ENCODE measurements at places on chromosomes 1 and 21.

DNA sequence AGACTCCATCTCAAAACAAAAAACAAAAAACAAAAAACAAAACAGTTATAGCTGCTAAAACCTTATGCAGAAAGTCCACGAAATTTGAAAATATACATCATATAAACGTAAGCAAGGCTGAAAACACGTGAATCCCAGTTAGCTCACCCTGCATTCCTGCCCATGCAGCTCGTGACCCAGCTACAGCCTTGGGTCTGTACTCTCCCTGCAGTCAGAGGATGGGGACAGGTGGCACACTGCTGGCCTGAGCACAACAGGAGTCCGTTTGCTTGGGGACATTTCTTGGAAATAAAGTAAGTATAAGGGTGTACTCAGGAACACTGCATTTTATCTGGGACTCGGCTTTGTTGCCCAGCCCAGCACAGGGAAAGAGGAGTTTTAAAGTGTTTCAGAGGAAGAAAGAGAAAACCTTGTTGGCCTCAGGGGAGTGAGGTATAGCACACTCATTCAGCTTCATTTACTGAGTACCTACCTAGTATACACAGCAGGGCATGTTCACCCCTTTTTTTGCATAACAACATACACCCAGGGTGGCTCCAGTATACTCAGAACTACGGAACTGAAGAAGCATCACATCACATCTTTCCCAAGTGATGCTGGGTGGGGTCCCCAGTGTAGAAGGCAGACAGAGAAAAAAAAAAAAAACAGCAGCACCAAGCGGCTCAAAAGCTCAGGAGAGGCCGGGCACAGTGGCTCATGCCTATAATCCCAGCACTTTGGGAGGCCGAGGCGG, 44.1 kb downstream of the CAPZB start:
- no peak for DNase-seq

DNA sequence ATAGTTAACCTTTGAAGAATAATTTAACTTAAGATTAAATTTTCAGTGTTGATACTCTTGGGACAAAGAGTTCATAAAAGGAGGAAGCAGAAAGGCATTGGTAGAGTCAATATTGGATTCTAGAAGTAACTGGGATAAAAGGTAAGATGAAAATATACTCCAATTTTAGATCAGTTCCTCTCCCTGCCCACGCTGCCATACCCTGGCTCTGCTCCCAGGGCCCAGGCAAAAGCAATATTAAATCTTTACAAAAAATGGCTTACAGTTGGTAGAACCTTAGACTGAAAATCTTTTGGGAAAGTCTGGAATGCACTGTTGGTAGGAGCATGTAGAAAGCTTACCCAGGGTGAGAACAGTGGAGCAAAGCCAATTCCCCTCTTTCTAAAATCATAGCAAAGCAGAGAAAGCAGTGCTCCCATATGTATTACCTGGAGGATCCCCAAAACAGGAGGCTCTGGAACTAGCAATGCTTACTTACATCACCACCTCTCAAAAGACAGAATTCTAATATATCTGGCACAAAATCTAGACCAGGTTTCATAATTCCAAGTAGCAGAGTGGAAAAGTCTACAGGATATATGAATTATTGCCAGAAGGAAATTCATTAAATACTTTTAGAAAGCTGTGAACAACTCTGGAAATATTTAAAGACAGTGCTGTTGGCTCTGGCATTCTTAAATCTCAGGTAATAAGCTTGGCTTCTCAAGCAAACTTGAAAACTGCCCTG, 24.5 kb downstream of the KIAA0319L start:
- DNase-seq = no peak

- DNase-seq = no peak
Observed at GRCh38 chr1:42135426-42135825, 17.8 kb upstream of the GUCA2B start.

DNA sequence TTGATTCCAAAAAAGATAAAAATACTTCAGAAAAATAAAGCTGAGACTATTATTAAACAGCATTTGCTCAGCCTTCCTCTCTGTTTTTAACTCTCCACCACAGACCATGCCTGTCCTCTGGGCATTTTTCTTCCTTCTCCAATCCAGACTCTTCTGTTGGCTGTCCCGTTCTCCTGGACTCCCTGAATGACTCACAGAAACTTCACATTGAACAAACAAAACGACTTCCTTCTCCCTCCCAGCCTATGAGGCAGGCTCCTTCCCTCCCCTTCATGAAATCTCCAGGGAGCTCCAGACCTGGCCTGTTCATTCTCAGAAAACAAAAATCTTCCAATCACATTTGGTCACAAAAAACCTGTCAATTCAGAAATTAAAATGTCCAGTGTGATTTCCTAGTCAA, 421.3 kb downstream of the NPHP4 start:
- no peak for DNase-seq

- DNase-seq = no peak
Observed at GRCh38 chr1:121587777-121588176, 403.0 kb downstream of the SRGAP2C start.

DNA sequence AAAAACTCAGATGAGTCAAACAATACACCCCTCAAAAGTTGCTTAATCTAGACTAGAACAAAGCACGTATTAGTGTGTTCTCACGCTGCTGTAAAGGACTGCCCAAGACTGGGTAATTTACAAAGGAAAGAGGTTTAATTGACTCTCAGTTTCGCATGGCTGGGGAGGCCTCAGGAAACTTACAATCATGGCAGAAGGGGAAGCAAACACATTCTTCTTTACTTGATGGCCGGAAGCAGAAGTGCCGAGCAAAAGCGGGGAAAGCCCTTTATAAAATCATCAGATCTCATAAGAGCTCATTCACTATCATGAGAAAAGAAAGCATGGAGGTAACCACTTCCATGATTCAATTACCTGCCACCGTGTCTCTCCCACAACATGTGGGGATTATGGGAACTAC, 10.1 kb downstream of the JAM2 start:
- DNase-seq = no peak

- DNase-seq = no peak
Observed at GRCh38 chr1:201505503-201505890, 1.4 kb downstream of the CSRP1 start.

GRCh38 chr1:163006051-163006834, 62.9 kb upstream of the RGS4 start:
- no peak for DNase-seq

DNA sequence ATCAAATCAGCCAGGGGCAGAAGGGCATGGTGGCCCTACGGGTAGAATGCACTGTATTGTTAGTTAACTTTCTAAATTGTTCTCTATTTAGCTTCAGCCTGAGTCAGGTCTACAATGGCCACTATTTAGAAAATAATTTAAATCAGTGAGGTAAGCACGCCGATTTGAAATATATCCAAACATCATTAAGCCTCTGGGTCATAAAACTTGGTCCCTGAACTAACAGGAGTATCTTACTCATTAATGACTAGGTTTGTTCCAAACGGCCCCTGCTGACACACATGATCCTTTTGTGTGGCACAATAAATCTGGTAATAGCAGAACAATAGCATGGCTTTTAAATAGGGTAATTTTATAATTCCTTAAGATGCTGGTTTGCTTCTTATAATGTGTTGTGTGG, 48.4 kb downstream of the STX6 start:
- no peak for DNase-seq

- DNase-seq = no peak
Observed at GRCh38 chr1:151997284-151997570, 3.6 kb upstream of the S100A10 start.

- no peak for DNase-seq
Observed at GRCh38 chr1:31135973-31136600, 70.6 kb upstream of the PUM1 start.

- no peak for DNase-seq
Observed at GRCh38 chr1:920521-920920, 3.2 kb upstream of the SAMD11 start.

DNA sequence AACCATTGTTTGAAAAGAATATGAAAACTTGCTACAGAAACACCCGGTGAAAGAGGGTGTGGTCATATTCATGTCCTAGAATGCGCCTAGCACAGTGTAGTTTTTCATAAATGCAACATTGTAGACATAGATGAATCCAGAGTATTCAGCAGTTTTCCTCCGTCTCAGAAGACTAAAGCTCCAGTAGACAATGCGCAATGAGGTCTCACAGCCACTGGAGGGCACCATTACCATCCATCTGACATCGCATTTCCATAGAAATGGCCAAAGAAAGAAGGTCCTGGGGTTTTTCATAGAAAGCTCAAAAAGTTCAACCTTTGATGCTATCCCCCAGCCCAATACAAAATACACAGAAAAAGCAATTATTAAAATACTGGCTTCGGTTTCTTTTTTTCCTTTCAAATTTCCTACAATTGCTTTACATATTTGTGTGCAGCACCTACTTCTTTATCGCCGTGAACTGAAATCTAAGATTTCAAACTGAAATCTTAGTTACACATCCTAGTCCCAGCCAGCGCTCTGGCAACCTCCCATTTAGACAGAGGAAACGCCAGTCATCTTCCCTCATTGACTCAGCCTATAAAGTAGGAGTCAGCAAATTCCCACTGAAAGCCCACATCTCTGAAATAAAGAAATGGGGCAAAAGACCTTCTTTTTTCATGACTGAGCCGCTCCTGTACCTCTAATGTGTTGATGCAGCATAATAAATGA, 3.9 kb upstream of the CD58 start:
- DNase-seq = no peak

- DNase-seq = no peak
Observed at GRCh38 chr1:88221411-88221810, 462.7 kb upstream of the PKN2 start.

- no peak for DNase-seq
Observed at GRCh38 chr1:81880781-81881180, 80.0 kb downstream of the ADGRL2 start.

DNA sequence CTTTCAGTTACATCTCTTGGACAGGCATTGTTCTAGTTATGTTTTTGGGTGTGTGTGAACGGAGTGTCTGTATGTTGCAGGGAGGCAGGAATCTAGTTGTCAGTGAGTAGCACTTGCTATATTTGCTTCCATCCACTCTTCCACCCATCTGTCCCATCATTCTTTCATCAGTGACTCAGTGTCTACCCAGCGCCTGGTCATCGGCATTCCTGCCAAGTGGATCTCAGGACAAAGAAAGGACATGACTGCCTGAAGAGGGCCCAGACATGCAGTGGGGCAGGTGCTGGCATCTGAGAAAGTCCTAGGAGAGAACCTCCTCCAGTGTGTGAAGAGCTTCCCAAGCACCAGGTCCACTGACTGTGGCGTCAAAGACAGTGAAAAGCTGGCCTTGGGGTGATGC, 27.3 kb upstream of the MAGOH start:
- DNase-seq = no peak

GRCh38 chr1:103953386-103953785, 203.7 kb downstream of the AMY1C start:
- DNase-seq = no peak

GRCh38 chr1:206895325-206895724, 1.9 kb upstream of the IL24 start:
- no peak for DNase-seq

- no peak for DNase-seq
Observed at GRCh38 chr1:34101151-34101550, 63.9 kb downstream of the CSMD2 start.

DNA sequence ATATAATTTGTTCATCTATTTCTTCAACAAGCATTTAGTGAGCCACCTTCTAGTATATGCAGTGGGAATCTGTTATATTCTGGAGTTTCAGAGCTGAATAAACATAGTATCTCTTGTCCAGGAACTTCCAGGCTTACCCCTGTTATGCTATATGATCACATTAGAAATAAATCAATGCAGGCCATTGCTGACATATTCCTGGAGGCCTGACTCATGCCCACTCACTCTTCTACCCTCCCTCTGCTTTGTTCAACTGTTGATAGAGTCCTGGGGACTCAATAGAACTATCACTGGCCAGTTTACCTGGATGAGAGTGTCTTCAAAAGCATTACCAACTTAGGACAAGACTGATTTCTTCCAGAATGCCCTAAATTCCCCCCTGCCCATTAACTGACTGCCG, 29.3 kb upstream of the SRSF10 start:
- DNase-seq = no peak

DNA sequence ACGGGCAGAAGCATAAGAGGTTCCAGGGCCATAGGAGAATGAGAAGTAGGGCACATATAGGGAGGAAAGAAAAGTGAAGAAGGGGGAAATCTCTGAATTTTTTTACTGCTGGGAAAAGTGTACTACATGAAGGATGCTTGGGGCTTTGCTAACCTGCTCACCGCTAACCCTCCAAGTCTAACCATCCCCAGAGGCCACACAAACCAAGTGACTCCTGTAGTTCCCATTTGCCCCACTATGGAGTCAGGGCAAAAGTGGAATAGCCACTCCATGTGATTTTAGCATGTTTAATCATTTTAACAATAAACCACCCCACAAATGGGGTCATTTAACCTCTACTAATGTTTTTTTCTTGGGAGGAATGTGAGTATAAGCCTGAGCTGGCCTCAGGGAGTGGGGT, 24.7 kb downstream of the MPZ start:
- no peak for DNase-seq

- DNase-seq = no peak
Observed at GRCh38 chr1:234402939-234403338, 29.7 kb downstream of the COA6 start.

- DNase-seq = no peak
Observed at GRCh38 chr1:30783256-30783915, 25.8 kb upstream of the LAPTM5 start.

GRCh38 chr21:36889401-36889800, 77.1 kb downstream of the HLCS start:
- DNase-seq = no peak

GRCh38 chr21:14975136-14975919, 89.5 kb downstream of the NRIP1 start:
- DNase-seq = no peak

DNA sequence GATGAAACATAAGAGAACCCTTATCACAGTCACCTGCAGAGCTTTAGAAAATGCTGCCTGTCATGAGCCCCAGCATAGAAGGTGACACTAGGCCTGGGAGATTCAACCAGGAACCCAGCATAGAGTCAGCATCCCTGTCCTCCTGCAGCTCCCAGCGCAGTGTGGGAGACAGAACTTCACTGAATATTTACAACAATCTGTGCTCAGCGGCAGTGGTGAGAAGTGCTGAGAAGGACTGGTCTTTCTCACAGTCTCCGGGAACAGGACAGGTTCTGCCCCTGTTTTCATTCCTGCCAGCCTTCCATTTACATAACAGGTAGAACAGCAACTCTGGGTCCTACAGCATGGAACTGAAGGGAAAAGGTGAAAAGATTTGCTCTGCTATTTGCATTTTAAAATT, 83.5 kb upstream of the GADD45A start:
- no peak for DNase-seq

DNA sequence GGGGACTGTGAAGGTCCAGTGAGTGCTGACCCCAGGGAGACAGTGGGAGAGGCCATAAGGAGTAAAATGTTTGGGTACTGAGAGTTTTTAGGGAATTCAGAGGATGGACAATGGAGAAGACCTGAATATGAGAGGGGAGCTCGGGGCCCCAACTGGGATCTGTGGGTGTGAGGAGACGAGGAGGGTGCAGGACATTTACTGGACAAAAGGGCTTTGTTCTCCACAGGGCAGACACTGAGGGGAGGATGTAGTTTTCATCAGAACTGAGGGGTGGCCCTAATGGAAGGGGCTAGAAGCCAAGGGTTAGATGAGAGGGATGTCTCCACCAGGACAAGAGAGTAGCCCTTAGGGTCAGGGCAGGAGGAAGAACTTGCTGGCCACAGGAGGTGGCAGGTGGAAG, 30.0 kb downstream of the TMCC2 start:
- DNase-seq = no peak

GRCh38 chr1:60989749-60990713, 92.3 kb upstream of the NFIA start:
- no peak for DNase-seq

- DNase-seq = no peak
Observed at GRCh38 chr1:193588311-193589082, 402.1 kb upstream of the B3GALT2 start.
